ENCODE measurements at places on chromosomes 12 and 14. TPM values are rescaled to one million over a fixed set of nuclear protein-coding genes. Genes with fewer than 3 reads are reported as not detected.

Gene CLEC2A
- not detected for total RNA-seq

Gene HHIPL1
- 3.9 TPM for total RNA-seq

- DNase-seq: no peak
Measured at GRCh38 chr14:105476831-105477659, 2.4 kb downstream of the CRIP2 start.

GRCh38 chr12:20436316-20436715 is 68.0 kb downstream of the PDE3A start:
- no peak for DNase-seq

- no peak for DNase-seq
Measured at GRCh38 chr14:36068777-36069534, 107.6 kb downstream of the PTCSC3 start.

Gene TSHR
- not detected for total RNA-seq

DNA sequence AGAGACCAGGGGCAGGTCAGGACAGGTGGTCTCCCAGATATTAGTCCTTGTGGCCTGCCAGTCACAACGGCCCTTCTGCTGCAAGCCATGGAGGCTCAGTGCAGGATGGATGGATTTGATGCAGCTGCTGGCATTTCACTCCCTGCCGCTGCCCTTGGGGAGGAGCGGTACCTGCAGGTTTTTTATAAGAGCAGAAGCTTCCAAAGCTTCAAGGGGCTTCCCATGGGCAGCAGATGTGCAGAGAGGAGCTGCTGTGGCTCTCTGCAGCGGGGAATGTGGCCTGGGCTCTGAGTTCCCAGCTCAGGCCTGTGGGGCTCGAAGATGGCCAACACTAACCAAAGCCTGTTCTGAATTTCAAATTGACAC is 379.3 kb downstream of the DPF3 start:
- DNase-seq: no peak

Gene KSR2
- total RNA-seq: 2.4 TPM

DNA sequence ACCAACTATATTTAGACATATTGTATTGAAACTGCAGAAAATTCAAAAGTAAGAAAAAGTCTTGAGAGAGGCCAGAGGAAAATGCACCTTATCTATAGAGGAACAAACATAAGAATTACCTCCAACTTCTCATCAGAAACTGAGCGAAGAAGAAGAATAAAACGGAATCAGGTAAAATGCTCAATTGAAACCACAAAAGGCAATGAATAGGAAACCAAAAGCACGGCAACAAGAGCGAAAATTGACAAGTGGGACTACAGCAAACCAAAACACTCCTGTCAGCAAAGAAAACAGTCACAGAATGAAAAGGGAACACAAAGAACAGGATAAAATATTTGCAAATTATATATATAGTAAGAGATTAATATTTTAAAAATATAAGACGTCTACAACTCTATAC is 61.9 kb upstream of the PARP11 start:
- DNase-seq: no peak

Gene CCDC177
- total RNA-seq: 1.7 TPM

DNA sequence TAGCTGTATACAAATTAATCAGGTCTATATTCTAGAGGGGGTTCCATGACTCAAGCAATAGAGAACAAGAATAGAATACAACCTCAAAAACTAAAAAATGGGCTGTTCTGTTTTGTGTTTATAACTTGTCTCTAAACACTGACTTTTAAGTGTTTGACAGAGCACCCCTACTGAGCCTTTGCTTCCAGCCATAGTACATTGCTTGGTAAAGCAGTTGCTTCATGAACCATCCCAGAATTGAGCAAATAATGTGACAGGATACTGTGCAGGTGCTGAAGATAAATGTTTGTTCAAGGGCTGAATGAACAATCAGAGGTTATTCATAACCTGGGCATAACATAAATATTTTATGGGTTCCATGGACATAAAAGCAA is 11.5 kb downstream of the SPTSSA start:
- DNase-seq: no peak

- DNase-seq: peak; percentile 63
Measured at GRCh38 chr12:89384050-89384758, 31.9 kb upstream of the DUSP6 start.

DNA sequence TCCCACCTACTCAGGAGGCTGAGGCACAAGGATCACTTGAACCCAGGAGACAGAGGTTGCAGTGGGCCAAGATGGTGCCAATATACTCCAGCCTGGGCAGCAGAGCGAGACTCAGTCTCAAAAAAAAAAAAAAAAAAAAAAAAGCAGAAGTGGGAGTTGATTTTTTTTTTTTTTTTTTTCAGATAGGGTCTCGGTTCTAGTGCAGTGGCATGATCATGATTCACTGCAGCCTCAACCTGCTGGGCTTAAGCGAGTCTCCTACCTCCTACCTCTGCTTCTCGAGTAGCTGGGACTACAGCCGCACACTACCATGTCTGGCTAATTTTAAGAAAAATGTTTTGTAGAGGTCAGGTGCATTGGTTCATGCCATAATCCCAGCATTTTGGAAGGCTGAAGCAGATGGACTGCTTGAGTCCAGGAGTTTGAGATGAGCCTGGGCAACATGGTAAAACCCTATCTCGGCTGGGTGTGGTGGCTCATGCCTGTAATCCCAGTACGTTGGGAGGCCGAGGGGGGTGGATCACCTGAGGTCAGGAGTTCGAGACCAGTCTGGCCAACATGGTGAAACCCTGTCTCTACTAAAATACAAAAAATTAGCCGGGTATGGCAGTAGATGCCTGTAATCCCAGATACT is 16.3 kb upstream of the HSP90AA1 start:
- no peak for DNase-seq

DNA sequence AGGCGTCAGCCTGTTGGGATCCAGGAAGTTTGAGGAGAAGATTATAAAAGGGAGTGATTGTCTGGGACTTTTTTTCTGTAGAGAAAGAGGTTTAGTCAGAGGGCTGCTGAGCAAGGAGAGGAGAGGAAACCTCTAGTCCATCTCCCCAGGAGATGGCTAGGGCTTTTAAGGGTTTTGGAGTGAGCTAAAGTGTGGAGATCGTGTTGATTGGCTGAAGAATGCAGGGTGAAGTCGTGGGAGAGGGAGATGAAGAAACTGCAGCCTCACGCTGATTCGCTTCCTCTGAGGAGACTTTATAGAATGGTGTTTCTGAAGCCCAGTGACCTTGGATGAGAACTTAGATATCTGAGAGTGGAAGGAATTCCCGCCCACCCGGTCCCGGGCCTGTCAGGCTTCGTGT is 193.7 kb upstream of the PWP1 start:
- DNase-seq: no peak

Gene PPP1R36
- 22.4 TPM for total RNA-seq

GRCh38 chr12:61991661-61992060 is 268.5 kb upstream of the USP15 start:
- DNase-seq: no peak

GRCh38 chr12:98767248-98767647 is 122.2 kb downstream of the APAF1 start:
- no peak for DNase-seq

- no peak for DNase-seq
Measured at GRCh38 chr14:89110110-89110509, 285.7 kb downstream of the TTC8 start.

- no peak for DNase-seq
Measured at GRCh38 chr12:123278101-123278627, 6.5 kb upstream of the CDK2AP1 start.

- DNase-seq: no peak
Measured at GRCh38 chr14:56813143-56813551, 2.9 kb upstream of the OTX2 start.

GRCh38 chr14:52108823-52109222 is 40.0 kb upstream of the NID2 start:
- DNase-seq: no peak

- DNase-seq: no peak
Measured at GRCh38 chr14:56121816-56122215, 3.6 kb downstream of the PELI2 start.

GRCh38 chr12:34219046-34219770 is 196.9 kb downstream of the ALG10 start:
- no peak for DNase-seq

Gene SLC25A47
- 0.87 TPM for total RNA-seq

DNA sequence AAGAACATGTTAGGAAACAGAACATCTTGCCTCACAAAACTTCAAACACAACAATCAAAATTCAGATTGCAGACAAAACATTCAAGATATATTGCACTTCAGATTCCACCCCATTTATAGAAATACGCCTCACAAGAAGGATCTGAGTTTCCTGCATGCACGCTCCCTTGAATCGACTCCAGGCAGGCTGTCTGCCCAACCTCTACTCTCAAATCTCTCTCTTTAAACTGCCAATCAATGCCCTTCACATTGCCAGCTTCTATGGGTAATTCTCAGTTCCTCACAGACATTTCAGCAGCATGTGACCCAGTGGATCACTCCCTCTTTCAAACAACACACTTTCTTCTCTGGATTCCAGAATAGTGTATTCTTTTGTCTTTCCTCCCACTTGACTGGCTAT is 184.1 kb downstream of the PRKD1 start:
- peak; percentile 73 for DNase-seq

- no peak for DNase-seq
Measured at GRCh38 chr12:106141452-106141851, 2.7 kb upstream of the NUAK1 start.

DNA sequence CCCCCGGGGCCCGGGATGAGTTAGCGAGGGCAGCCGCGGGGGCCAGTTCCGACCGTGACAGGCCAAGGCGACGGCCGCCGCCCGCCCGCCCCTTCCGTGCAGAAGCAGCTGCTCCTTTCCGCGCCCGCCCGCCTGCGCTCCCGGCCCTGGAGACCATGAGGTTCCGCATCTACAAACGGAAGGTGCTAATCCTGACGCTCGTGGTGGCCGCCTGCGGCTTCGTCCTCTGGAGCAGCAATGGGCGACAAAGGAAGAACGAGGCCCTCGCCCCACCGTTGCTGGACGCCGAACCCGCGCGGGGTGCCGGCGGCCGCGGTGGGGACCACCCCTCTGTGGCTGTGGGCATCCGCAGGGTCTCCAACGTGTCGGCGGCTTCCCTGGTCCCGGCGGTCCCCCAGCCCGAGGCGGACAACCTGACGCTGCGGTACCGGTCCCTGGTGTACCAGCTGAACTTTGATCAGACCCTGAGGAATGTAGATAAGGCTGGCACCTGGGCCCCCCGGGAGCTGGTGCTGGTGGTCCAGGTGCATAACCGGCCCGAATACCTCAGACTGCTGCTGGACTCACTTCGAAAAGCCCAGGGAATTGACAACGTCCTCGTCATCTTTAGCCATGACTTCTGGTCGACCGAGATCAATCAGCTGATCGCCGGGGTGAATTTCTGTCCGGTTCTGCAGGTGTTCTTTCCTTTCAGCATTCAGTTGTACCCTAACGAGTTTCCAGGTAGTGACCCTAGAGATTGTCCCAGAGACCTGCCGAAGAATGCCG is 699 bp downstream of the MGAT2 start:
- DNase-seq: peak; percentile 64

Gene FMNL3
- total RNA-seq: 73.5 TPM

Gene SIX6
- total RNA-seq: 0.31 TPM

Gene IL25
- 0.68 TPM for total RNA-seq

GRCh38 chr14:87992346-87992717 is 650 bp downstream of the GALC start:
- DNase-seq: no peak

Gene PRH2
- 1.3 TPM for total RNA-seq

Gene HOXC9
- 7.8 TPM for total RNA-seq

- no peak for DNase-seq
Measured at GRCh38 chr12:116249938-116250337, 27.6 kb downstream of the MED13L start.

- no peak for DNase-seq
Measured at GRCh38 chr12:13536219-13536910, 339.8 kb downstream of the EMP1 start.

Gene GSG1
- 133 TPM for total RNA-seq

DNA sequence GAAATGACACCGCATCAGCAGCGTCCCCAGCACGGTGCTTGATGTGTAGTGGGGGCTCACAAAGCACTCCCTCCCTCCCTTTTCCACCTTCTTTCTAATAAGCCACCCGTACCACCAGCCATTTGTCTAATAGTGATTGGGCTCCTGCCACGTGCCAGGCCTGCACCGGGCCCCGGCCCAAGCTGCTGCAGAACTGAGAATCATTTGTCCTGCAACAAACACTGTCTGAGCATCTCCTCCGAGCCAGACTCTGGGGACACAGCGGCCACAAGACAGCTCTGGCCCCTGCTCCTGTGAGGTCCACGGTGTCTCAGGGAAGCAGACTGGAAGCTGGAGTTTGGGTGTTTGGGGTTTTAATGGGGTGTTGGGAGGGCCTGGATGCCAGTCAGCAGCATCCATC is 43.9 kb downstream of the MVK start:
- DNase-seq: no peak

GRCh38 chr12:23504043-23504442 is 445.4 kb downstream of the SOX5 start:
- DNase-seq: no peak

Gene MAP1LC3B2
- total RNA-seq: 1.5 TPM

Gene CHST11
- 23.9 TPM for total RNA-seq

- peak; percentile 68 for DNase-seq
Measured at GRCh38 chr12:113161415-113162016, 12.0 kb downstream of the CFAP73 start.

DNA sequence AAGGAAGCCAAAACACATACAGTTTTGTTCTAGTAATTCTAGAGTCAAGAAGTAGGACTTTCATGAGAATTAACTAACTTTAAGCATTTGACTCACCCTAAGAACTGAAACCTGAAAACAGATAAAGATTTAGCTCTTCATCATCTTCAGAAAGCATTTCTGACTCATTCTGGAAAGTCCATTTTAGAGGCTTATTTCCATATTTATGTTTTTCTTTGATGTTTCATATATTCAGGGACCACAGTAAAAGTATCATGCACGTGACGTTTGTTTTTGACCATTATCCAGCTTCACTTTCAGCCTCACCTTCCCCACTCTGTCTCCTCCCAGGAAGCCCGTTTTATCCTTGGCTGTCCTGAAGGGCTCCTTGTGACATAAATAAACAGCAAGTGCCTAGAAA is 79.2 kb downstream of the MDGA2 start:
- DNase-seq: no peak

DNA sequence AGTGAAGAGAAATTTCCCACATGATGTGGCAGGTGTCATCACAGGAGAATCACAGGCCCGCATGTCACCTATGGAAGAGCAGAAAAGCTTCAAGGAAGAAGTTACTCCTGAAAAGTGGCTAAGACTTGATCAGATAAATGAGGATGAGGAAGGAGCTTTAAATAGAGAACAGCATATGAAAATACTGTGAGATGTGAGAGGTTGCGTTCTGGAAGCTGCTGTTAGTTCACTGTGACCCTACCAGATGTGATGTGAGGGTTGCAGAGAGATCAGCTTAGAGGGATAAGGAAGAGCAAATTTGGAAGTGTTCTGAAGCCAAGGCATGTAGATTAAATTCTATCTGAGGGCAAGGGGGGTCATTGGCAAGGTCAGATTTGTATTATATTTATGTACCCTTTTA is 17.1 kb downstream of the ERP27 start:
- DNase-seq: no peak

DNA sequence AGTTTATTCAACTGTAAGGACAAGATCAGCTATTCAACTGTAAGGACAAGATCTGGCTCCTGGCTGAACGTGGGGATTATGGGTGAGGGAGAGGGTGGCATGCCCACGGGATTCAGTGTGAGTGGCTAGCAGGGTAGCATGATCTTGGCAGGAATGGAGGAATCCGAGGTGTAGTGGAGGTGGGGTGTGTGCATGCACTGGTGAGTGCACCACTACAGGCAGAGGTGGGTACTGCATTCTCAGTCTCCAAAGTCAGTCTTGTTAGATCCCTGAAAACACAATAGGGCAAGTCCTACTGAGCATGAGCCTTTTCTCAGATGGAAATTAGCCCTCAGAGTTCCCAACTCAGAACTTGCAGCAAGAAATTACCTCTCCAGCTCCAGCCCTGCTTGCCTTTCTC is 32.2 kb upstream of the DCD start:
- no peak for DNase-seq

Gene LMNTD1
- total RNA-seq: 10.8 TPM

Gene LRFN5
- 6.8 TPM for total RNA-seq

Data from testis (tissue), 5 donors.